GM18507 (cell line): ENCODE measurements at places on chromosomes 2 and 18.

GRCh38 chr2:29275186-29275585, 160.0 kb downstream of the CLIP4 start:
- no peak for DNase-seq

DNA sequence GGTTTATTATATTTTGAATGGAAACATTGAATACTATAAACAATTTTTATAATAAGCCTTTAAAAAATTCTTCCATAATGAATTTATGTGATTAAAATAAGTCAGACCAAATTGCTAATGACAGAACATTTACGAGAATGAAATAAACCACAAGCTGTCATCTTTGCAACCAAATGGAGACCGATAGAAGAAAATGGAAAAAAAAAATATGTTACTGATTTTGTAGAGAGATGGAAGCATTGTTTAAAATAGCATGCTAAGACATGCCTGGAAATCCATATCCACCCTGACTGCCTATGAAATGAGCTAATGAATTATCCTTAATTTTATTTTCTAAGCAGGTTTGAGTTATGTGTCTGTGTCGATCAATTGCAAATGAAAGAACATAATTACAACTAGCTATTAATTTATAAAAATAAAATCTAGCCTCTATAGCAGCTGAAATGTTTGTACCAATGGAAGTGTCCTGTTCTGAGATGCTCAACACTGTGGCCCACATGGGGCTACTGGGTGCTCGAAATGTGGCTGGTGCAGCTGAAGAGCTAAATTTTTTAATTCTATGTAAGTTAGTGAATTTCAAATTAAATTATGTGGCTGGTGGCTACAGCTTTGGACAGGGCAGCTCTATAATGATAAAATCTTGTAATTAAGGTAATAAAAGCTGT, 832.8 kb downstream of the RNF144A start:
- DNase-seq: no peak

- DNase-seq: no peak
Measured at GRCh38 chr2:134295441-134295840, 41.6 kb downstream of the MGAT5 start.

GRCh38 chr2:9071032-9071431, 67.5 kb upstream of the MBOAT2 start:
- no peak for DNase-seq

DNA sequence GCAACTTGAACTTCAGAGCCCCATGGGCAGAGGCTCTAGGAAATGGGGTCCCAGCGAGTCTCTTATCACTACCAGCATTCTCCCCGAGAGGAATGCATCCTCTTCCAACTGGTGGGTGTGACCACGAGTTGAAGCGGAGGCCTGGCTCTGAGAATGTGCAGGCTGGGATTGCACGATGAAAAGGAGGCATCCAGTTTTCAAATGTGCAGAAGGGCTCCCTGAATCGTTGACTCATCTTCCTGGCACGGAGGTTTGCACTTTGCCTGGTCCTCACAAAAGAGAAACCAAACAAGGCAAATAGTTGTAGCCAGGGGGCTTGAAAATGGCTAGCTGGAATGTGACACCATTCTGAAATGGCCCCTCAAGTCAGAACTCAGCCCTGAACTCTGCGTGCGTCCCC, 216.7 kb downstream of the GLI2 start:
- no peak for DNase-seq

- DNase-seq: peak; percentile 52
Measured at GRCh38 chr18:63141778-63142176, 177.8 kb downstream of the BCL2 start.

DNA sequence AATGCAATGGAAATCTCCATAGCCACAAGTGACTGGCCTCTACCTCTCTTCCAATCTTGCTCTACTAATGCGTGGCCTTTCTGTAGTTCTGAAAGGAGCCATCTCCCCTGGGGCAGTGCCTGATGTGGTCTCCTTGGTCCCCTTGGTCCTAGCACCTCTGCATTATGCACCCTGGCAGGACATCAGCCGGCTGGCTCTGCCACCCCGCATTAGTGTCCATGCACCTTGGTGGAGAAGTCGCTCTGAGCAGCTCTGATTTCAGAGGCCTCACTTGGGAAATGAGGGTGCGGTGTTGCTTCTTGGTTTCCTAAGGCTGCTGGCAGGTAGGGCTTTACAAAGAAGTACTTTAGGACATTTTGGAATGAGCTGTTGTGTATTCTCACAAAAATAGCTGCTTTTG, 317.9 kb downstream of the GBX2 start:
- no peak for DNase-seq

GRCh38 chr18:9661564-9661963, 46.5 kb upstream of the RAB31 start:
- no peak for DNase-seq

DNA sequence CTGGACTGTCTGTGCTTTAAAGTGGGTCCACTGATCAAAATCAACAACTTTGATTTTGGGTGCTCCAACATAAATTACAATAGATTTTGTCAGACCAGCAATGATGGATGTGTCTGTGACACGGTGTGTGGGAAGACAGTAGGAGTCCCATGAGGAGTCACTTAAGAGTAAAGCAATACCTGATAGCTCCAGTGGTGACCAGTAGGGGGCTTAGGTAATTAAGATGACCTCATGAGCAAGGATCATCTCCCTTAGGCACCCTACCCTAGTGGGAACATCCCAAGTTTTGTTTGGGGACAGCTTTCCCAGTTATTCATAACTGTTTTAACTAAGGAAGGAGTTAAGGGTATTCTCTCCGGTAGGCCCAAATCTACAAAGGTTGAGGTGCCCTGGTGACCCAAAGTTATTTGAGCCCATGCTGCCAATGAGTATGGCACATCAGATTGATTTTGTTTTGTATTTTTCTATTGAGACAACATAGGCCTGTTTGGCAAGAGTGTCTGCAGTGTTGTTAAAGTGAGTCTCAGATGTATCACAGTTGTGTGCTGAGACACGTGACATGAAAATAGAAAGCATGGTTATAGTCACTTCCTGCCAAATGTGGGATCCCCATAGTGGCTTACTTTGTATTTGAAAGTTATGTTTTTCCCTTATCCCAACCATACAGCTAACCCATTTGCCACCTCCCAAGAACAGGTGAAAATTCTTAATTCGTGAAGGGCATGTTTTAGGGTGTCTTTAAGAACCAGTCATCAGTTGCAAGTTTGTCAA, 1337.6 kb upstream of the SLC39A10 start:
- no peak for DNase-seq

- DNase-seq: no peak
Measured at GRCh38 chr2:54260241-54260595, 4.2 kb upstream of the TSPYL6 start.

GRCh38 chr2:168119515-168120141, 127.8 kb downstream of the STK39 start:
- DNase-seq: no peak

DNA sequence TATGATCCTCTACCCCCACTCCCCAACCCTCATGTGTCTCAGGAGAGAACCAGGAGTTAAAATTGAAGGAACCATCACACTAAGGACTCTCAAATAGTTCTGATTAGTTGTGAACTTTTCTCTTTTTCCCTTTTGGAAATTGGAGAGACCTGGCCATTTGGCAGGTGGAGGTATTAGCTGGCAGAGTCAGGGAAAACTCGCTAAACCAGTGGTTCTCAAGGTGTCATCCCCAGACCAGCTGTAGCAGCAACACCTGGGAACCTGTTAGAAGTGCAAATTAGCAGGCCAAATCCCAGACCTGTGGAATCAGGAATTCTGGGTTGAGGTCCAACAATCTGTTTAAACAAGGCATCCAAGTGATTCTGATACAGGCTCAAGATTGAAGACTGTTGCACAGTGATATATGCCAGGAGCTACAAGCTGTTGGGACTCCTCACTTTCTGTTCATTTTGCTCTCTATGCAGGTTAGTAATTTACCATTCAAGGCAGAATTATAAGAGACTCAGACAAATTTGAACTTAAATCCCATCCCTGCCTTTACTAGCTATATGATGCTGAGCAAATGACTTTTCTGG, 2.8 kb upstream of the TMEM131 start:
- no peak for DNase-seq

DNA sequence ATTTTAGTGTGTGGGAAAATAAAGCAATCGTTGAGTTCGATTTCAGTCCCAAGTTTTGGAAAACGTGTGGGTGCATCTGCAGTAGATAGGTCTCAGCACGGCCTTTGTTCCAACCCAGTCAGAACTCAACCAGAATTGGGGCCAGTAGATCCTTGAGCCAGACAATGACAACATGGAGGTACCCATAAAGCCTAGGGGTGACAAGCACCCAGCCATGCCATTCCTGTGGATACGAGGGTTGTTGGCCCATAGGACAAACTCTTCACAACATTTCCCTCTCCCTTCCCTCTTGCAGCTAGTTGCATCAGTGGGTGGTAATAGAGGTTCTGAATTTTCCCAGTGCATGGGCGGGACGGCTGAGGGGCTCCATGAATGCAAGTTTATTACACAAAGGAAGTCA, 60.1 kb downstream of the ST3GAL5 start:
- DNase-seq: no peak

- no peak for DNase-seq
Measured at GRCh38 chr2:234679741-234680687, 183.1 kb upstream of the ARL4C start.

- no peak for DNase-seq
Measured at GRCh38 chr2:159155320-159155719, 131.2 kb downstream of the WDSUB1 start.

- DNase-seq: no peak
Measured at GRCh38 chr2:8472545-8473323, 209.1 kb upstream of the ID2 start.

DNA sequence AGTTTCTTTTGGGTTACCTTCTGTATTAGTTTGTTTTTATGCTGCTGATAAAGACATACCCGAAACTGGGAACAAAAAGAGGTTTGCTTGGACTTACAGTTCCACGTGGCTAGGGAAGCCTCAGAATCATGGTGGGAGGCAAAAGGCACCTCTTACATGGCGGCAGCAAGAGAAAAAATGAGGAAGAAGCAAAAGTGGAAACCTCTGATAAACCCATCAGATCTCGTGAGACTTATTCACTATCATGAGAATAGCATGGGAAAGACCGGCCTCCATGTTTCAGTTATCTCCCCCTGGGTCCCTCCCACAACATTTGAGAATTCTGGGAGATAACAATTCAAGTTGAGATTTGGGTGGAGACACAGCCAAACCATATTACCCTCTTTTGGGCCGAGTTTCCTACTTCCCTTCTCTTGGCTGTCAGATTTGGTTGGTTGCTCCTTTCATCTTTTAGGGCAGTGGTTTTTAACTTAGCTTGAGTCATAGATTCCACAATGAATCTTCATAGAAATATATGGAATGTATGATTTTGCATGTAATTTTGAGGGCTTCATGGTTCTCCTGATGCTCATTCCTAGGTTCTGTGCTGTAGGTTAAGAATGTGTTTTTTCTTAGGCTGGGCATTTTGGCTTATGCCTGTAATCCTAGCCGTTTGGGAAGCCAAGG, 44.2 kb downstream of the CEP192 start:
- DNase-seq: no peak

GRCh38 chr2:113686537-113686936, 59.5 kb downstream of the RABL2A start:
- no peak for DNase-seq

DNA sequence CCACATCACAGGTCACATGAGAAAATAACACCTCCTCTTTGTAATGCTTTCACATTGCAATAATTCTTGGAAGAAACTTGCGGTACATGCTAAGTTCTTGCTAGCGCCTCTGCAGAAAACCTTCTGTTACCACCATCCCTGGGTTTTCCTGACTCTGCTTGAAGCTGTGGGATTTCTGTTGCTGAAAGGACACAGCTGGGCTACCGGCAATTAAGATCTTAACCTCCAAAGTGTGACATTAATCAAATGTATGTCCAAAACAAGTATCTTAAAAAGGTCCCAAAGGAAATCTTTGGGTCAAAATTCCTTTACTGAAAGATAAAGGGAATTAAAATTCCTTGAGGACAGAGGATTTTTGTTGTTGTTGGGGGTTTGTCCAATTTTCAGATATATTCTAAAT, 7.5 kb downstream of the CCBE1 start:
- no peak for DNase-seq

DNA sequence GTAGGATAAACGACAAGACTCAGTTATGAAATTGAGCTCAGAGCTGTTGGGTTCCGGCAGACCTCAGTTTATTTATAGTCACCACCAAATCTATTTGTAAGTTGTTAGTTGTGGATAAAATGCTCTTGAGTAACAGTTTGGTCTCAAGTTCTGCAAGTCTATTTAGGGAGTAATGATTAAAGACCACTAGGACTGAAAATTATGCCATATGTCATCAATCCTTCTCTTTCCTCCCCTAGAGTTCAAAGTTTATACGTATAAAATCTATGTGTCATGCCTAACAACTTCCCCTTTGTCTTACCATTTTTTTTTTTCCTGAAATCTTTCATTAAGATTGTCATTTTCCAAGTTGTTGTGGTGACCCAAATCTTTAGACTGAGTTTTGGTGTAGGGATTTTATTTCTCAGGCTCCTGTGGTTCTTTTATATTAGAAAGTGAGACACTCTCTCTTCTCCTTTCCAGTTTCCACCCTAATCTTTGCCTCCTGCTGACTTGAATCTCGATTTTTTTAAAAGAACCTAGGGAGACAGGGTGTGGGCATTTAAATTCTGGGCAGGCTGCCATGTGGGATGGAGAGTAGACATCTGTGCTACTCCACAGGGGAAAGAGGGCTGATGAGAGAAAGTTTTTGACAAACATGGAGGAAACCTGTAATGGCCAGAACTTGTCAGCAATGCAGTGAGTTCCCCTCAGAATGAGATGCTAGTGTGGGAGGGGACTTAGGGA, 51.0 kb downstream of the LAMA3 start:
- DNase-seq: no peak

DNA sequence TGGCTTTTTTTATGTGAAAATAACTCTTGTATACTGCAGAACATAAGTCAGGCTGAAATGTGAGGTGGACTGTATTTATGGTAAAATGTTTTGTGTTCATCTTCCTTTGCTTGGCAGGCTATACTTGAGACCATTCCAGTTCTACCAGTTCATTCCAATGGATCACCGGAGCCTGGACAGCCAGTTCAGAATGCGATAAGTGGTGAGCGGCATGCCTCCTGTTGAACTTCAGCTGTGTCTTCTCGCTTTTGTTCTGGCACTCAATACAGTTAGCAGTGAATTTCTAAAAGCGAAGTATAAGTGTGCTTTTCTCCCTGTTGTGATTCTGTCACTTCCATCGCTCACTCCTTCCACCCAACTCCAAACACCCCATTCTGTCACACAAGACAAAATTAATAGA, 138.5 kb downstream of the ARHGAP28 start:
- DNase-seq: no peak

DNA sequence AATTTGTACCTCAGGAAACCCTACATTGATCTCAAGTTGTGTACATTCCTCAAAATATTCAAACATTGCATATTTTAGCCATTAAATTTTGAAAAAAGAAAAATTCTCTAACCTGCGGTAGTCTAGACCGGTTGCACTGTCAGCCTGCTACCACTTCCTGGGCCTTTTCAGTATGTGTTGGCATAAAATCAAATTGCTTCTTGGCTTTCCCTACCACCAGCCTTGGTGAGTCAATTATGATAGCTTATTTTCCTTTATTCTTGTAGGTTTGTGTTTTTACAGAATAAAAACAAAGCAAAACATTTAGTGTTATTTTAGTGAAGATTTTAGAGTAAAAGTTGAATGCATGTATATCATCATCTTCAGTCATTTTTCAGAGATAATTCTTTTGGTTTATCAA, 61.2 kb downstream of the FAM171B start:
- DNase-seq: no peak
